NCI-H524 treated with DMSO at 0.1 percent for 48 hours (cell line): ENCODE measurements at places on chromosomes 16 and 17.

DNA sequence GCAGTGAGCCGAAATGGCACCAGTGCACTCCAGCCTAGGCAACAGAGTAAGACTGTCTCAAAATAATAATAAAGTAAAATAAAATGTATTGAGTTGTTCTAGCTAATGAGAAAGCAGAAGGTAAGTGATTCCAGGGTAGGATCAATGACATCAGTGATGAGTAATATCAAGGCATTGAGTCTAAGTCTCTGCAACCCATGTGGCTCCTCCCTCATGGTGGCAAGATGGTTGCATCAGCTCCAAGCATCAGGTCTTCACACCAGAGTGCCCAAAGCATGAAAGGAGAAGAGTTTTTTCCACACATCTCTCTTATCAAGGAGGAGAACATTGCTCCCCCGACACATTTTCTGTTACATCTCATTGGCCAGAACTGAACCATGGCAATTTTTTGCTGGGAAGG lies 34.8 kb upstream of the GAS7 start:
- no peak for DNase-seq

DNA sequence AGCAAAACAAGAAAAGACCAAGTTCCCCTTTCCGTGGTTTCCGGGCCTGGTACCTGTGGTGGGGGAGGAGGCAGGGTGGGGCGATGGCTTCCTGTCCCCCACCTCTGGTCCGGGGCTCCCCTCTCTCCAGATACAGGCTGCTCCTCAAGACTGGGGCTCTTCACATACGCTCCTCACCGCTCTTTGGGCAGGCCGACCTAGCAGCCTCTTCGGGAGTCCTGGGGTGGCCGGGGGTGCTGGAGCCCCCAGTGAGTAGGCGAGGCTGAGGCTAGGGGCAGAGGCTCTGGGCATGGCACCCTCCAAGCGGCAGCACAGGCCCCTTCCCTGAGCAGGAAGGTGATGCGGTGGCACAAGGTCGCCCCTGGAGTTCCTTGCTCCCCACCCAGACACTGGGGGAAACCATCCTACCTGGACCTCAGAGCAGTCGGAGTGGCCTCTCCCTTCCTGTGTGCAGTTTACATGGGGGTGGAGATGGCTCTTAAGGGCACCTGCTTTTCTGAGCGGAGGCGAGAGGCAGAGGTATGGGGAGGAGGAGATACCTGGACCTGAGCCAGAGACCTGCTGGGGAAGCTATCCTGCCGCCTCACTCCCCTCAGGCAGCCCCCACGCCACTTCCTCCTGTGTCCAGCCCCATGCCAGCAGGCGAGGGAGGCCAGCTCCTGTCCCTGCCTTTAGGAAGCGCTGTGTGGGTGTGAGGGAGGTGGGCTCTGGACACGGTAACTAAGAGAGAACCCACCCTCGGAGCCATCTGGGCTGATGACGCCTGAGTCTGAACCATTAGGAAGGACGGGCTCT lies 891 bp downstream of the CORO1A start:
- no peak for DNase-seq

GRCh38 chr17:75181110-75181509 lies 1.6 kb downstream of the SUMO2 start:
- DNase-seq: no peak

- DNase-seq: no peak
Observed at GRCh38 chr17:34601416-34601815, 22.0 kb downstream of the TMEM132E start.

DNA sequence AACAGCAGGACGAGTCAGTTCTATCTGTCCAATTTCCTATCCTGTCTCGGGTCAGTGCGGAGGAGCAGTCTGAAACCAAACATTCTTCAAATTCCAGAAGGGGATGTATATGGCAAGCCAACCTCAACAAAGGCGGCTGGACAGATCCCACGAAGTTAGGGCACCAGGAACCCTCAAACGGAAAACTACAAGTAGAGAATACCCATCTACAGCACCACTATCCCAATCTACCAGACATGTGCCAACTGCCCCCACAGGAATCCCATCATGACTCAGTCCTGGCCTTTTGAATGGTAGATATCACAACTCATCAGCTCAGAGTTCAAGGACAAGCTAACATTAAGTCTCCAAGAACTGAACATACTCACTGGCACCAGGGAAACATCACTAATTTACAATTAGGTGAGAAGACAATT lies 2.3 kb downstream of the NAT9 start:
- no peak for DNase-seq

GRCh38 chr17:30961209-30962188 lies 9.3 kb upstream of the RNF135 start:
- no peak for DNase-seq
